Cortex of kidney (tissue), 1 donor: ENCODE measurements at places on chromosomes 2 and 18.

DNA sequence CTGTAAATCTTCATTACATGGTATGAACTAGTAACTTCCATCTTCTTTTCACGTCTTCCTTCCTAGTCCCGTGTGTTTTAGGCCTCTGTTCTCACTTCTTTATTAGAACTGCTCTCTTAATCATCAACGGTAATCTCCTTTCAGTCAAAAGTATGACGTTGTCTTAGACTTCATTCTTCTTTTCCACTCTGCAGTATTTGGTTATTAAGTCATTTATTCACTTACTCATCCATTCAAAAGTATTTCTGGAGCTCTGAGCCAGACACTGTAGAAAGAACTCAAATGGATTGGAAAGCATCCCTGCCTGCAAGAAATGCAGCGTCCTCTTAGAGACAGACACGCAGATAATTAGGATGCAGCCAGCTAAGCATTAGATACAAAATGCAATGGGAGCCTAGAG lies 494.6 kb upstream of the NRP2 start:
- no peak for DNase-seq

GRCh38 chr2:141118836-141119235 lies 1012.0 kb downstream of the LRP1B start:
- no peak for DNase-seq

- DNase-seq = no peak
Measured at GRCh38 chr2:72955228-72956049, 38.1 kb downstream of the EMX1 start.

- DNase-seq = no peak
Measured at GRCh38 chr2:100278986-100279385, 43.3 kb downstream of the LONRF2 start.

- no peak for DNase-seq
Measured at GRCh38 chr2:44271296-44271695, 4.0 kb upstream of the SLC3A1 start.

DNA sequence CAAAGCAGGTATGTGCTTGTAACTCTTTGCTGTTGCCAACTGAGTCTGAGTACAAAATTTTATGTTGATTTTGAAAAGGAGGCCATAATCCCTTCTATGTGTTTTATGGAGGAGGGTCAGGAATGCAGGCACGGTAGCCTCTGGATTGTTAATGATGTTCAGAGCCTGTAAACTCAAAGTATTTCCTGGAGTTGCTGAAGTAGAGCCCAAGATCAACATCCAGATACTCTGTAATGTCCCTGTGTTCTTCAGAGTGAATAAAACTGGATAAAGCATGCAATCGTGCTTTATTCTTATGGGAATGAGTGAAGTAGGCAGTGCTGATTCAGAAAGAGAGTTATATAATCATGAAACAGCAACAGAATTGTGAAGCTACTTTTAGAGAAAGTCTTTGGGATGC lies 61.8 kb upstream of the CHRNA1 start:
- DNase-seq = no peak
